ENCODE measurements at places on chromosomes 13 and 19.

DNA sequence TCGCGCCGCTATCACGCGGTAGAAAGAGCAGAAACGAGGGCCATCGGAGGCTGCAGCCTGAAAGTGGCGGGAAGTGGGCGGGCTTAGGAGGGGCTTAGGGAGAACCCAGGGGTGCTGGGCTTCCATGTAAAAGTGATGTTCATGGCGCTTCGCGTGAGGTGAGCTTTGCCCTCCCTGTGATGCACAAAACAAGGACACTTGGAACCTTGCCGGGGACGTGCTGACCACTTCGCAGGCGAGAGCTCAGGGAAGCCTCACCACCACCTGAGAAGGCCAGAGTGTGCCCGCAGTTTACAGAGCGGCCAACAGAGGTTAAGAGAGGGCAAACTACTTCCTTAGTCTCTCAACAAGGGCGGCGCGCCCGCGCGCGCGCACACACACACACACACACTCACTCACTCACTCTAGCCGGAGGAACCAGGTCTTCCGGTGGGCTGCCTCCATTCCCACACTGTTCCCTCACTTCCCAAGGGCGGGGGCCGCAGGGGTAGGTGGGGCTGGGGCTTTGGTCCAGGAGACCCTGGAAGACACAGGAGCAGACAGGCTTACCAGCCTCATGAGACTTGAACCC is 651 bp downstream of the GAPDHS start:
- no peak for DNase-seq

DNA sequence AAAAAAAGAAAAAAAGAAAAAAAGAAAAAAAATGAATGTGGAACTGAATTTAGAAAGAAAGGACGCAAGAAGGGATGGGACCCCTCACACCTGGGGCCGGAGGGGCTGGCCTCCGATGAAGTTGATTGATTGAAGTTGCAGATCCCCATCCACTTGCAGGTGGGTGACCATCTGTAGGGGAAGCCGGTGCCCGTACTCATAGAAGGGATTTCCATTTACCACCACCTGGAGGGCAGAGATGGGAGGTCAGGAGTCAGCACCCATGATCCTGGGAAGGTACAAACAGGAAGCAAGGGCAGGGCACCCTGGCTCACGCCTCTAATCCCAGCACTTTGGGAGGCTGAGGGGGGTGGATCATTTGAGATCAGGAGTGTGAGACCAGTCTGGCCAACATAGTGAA is 6.4 kb downstream of the LGALS4 start:
- DNase-seq, result no peak

DNA sequence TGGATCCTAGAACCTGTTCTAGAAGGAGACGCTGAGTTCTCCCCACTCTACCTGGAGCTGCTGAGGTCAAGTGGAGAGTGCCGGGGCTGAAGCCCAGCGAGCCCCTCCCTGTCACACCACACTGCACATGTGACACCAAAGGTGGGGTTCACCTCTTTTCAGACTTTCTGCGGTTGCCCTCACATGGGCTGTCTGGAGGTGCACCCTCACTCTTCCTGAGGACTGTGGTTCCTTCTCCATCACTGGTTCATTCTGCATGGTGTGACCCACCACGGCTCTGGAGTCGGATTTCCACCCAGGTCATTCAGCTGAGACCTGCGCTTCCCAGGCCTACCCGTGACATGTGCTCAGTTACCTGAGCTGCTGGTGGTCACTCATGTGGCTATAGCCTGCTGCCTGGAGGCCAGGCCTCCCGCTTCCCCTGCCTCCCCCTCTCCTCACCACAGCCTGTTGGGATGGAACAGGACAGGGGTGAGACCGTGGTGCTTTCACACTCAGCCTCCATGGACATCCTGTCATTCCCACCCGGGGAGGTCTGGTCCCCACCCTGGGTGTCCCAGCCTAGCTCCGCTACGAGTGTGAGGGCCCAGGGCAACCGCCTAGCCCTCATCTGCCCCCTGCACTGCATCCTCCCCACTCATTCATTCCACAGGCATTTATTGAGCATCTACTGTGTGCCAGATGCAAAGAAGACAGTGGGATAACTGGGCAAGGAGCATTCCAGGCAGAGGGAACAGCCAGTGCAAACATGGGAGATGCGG is 605 bp upstream of the A1BG start:
- DNase-seq, result no peak

GRCh38 chr19:54247106-54247930 is 4.7 kb upstream of the LILRA6 start:
- DNase-seq, result no peak

DNA sequence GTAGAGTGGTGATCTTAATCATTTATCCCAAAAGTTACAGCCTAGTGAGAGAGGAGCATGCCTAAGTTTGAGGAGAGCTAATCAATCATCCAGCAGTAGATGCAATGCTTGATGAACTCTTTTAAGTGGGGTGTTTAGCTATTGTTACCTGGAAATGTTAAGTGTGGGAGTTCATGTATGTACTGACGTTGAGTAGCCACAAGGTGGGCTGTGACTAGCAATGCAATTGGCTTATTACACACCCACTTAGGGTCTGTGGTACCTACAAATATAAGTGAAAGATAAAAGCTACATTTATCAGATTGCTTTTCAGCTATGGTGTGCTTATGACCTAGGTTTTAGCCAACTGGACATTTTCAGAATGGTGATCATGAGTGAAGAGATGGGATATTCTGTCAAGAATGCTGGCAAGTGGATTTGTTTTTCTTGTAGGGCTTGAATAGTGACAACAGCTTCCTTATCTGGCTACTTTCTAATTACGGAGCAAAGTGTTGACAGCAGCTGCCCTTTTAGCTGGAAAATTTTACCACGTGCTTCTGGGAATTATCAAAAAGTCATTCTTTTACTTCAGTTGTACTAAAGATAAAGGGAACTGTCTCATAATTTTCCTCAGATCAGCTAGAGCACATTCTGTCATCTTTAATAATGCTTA is 170.6 kb downstream of the POSTN start:
- DNase-seq, result no peak

DNA sequence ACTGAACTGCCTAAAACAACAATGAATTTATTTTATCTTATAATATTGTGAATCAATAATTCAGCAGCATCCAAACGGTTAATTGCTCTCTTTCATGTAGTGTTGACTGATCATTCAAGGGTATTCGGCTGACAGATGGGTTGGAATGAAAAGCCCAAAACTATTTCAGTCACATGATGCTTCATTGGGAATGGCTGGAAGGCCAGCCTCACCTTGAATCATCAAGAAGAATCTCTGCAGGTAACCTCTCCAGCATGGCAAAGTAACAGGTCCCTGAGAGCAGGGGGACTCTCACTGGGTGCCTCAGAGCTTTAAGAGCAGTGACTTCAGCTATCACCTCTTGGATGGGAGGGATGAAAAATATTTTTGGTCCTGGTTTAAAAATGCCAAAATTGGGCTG is 1395.7 kb downstream of the OLFM4 start:
- no peak for DNase-seq

DNA sequence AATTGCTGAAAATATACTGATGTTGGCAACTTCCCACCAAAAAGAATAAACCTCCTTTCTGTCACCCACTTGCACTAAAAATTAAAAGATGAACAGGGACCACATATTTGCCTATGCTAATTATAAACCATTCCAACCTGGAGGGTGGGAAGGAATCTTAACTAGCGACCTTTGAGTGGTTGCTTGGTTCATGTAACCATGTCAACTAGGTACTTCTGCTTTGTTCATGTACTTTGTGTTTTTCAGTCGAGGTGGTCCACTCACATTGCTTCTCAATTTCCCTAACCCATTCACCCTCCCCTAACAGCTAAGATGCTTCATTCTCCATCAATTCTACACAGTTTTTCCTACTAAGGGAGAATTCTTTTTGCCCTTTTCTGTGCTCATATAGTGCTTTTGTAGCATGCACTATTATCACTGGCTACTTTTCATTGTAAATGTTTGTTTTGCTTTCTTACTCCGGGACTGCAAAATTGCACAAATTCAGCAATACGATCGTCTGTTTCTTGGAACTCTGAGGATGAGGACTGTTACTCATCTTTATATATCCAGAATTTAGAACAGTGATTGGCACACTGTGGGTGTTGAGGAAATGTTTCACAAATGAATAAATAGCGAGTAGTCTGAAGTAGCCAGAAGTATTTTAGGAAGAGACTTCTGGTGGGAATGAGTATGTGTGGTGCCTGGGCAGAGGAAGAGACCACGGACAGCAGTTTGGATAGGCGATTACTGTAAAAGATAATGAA is 187.5 kb downstream of the GPC6 start:
- no peak for DNase-seq

DNA sequence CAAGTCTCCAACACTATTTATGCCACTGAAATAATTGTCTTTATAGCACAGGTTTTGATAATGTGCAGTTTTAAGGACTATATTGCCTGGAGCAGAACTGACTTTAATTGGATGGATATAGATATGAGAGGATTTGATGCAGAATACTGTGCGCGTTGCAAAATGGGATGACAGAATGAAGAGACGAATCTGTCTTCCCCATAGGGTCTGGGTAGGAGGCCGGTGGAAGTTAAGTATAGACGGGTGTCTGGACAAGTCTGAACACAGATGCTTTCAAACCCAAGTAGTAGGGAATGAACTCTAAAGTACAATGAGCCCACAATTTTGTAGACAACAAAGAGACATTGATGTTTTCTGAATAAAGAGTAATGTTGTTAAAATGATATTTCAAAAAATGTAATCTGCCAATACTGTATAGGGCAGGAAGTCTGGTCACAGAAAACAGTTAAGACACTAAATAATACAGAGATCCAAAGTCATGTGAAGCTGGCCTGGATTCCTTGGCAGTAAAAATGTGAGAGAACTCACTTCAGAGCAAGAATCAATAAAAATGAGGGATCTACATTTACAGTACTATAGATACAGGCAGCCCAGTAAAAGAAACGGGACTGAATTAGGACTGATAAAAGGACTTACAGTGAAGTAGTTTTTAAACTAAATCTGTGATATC is 125.5 kb downstream of the ENOX1 start:
- no peak for DNase-seq

GRCh38 chr13:114015969-114016295 is 42.1 kb upstream of the C13orf46 start:
- DNase-seq, result no peak

DNA sequence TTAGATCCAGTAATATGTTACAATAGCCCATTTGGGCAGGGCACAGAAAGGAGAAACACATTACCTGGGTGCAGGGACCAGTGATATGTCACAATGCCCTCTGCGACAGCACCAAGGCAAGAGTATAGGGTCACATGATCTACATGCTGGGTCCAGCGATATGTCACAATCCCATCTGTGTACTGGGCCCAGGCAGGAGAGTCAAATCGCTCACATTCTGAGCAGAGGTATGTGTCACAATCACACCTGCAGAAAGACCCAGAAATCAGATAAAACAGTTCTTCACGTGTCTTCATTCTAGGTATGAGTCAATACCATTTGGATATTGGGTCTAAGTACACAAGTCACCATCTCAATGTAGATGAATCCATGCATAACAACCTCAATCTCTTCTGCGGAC is 7.1 kb upstream of the ZNF43 start:
- DNase-seq, result no peak

Data from cerebellar cortex (tissue), 1 donor.